ENCODE measurements at places on chromosomes 5 and 9.

GRCh38 chr5:171882118-171882517 lies 96.5 kb downstream of the SMIM23 start:
- peak; percentile 63 for DNase-seq

DNA sequence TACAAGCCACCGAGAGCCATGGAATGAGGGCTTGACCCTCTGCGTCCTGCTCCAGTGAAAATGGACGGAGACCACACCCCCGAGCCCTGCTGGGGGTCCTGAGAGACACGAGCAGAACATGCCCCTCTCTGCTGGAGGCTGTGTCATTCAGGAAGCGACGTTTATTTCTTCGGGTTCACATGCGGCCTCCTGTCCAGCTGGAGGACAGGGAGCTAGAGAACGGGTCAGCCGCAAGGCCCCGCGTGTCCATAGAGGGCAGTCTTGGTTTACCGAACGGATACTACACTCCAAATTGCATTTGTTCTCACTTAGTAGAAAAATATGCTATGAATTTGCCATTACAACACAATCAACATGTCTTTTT lies 36.1 kb downstream of the MRPL36 start:
- no peak for DNase-seq

- DNase-seq, result no peak
Observed at GRCh38 chr5:1942158-1942557, 59.4 kb upstream of the IRX4 start.

- no peak for DNase-seq
Observed at GRCh38 chr9:34272101-34272541, 56.9 kb downstream of the KIF24 start.

DNA sequence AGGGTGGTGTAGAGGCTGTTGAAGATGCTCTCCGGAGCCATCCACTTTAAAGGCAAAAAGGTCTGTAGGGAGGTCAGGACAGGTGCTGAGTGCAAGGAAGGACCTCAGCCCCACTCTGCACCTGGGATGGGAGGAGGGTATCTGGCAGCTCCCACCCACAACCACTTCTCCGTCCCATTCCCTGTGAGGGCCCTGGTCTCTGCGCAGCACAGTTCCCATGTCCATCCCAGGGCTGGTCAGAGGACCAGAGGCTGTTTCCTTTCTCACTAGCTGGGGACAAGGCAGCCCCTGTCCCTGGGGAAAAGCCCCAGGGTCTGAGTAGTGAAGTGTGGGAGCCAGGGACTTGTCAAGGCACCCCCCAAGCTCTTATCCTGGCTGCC lies 33.7 kb upstream of the CSF1R start:
- no peak for DNase-seq

DNA sequence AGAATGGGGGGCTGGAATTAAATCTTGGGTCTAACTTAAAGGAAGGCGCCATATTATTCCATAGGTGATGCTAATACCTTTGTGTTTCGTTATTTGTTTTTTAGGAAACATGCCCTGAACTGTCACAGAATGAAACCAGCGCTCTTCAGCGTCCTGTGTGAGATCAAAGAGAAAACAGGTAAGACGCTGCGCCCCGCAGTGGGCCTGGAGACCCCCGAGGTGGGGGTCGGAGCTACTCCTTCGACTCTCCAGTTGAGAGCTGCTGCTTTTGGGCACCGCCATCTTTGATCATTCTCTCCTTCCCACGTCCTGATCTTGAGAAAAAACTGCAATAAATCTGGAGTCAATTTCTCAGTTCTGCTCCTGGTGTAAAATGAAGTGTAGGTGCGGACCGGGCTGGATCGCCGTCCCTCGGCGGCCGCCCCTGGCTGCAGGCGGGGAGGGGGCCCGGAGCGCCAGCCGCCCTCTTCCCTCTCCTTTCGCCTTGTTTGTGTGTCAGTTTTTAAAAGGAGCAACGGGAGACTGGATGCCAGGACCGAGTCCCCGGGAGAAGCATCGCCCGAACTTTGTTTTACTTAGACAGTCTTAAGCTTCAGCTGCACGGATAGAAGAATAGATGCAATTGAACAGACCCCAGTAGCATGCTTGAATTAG lies 1.4 kb downstream of the PBX3 start:
- no peak for DNase-seq

Data from caudate nucleus (tissue), 63 donors.